CD8-positive, alpha-beta T cell (primary cell): ENCODE measurements at places on chromosomes 13 and 19.

DNA sequence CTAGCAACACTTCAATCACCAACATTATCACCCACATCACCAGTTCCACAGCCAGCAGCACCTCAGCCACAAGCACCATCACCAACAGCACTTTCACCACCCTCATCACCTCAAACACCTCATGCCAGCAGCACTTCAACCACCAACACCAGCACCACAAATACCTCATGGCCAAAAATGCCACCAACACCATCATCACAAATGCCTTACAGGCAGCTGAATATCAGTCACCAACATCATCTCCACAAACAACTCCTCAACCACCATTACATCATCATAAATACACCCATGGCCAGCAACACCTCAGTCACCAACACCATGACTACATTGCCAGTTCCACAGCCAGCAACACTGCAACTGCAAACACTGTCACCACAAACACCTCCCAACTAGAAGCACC is 10.4 kb downstream of the FCER2 start:
- DNase-seq, result no peak

DNA sequence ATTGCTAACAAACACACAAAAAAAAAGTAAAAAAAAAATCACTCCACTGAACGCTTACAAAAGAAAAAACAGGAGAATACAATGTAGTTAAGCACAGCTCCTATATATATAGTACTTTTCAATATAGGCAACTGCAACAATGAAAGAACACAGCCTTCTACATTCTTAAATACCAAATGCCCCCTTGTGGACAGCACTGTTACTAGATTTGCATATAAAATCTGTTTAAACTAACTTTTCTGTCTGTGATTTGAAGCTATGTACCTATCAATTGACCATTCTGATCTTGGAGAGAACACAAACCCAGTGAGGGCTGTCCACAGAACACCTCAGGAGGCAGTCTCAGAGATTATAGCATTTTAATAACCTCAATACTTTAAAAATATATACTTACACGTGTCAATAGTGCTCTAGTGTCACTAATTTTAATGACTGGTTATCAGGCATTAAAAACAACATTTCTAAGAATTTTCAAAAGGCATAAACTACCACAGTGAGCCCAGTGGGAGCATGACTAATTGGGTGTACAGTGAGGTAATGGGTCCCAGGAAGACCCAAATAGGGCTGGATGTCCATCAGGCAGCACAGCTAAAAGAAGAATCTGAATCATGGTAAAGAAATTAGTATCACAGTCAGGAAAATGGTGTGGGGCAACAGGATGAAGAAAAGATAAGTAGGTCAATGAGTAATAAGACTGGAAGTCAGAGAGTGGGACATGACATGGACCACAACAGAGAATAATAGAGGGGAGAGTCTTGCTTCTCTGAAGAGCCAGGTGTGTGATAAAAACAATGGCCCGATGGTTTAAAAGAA is 22.2 kb downstream of the CCDC169 start:
- peak; percentile 22 for DNase-seq

- DNase-seq, result no peak
Observed at GRCh38 chr13:51557875-51558612, 26.2 kb upstream of the WDFY2 start.

DNA sequence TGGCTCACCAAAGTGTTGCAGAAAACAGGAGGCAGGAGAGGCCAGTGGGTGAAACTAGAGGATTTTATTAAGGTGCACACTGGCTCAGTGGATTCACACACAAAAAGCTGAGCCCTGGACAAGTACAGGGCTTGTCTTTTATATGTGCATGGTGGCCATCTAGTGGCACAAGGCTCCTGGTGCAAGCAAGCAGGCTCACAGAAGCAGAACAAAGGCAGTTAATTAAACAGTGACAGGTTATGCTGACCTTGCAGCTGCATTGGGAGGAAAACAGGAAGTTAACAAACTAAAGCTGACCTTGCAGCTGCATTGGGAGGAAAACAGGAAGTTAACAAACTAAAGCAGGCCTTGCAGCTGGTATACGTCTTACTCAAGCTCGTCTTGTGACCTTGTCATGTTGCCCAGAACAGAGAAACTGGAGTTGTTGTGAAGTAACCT is 65.3 kb upstream of the ZNF681 start:
- no peak for DNase-seq

GRCh38 chr19:3094601-3095440 is 659 bp downstream of the GNA11 start:
- no peak for DNase-seq

DNA sequence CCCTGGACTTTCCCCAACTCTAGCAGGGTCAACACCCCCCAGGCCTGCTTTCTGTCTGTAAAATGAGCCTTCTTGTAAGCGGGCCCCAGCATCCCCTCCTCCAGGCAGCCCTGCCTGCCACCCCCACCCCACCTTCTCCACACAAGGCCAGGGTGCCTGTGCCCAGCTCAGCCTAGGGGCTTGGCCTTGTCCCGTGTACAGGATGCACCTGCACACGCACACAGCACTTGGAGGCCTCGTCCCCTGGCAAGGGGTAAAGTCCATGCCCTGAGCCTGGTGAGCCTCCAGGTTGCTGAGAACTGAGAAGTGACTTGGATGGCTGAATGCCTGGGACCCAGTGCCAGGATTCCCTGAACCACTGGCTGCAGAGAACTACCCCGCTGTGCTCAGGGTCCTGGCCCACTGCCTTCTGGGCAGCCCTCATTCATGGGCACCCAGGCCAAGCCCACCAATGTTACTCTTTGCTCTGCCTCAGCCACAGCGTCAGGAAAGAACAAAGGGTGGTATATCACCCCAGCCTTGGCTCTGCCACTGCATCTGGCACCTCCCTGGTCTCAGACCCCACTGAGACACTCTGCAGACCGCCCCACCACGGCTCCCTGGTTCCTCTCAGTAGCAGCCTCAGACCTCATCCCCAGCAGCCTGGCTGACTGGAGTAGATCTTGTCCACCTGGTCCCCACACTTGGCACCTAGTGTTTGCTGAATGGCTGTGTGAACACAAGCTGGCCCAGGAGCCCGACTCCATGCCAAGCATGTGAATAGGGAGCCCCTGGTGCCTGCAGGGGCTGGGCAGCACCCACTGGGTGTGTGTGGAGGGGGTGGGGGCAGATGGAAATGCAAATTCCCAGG is 1.8 kb upstream of the TM6SF2 start:
- DNase-seq, result no peak

GRCh38 chr13:61664801-61665705 is 249.4 kb upstream of the PCDH20 start:
- no peak for DNase-seq

GRCh38 chr13:108834193-108834592 is 204.8 kb downstream of the MYO16 start:
- DNase-seq, result no peak

DNA sequence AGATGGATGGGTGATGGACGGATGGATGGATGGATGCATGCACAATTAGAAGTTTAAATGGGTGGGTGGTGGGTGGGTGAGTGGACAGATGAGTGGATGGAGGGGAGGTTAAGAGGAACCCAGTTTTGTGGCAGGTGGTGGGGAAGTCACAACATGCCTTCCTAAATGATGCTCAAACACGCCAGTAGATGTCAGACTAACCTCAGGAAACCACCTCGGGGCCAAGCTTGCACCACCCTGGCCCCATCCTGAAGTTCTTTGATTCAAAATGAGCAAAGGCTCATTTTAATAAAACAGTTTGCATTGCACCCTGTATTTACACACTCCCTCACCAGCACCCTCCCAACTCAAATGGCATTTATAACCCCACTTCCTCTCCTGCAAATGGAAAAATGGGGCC is 91.4 kb upstream of the CACNA1A start:
- DNase-seq, result peak; percentile 9

DNA sequence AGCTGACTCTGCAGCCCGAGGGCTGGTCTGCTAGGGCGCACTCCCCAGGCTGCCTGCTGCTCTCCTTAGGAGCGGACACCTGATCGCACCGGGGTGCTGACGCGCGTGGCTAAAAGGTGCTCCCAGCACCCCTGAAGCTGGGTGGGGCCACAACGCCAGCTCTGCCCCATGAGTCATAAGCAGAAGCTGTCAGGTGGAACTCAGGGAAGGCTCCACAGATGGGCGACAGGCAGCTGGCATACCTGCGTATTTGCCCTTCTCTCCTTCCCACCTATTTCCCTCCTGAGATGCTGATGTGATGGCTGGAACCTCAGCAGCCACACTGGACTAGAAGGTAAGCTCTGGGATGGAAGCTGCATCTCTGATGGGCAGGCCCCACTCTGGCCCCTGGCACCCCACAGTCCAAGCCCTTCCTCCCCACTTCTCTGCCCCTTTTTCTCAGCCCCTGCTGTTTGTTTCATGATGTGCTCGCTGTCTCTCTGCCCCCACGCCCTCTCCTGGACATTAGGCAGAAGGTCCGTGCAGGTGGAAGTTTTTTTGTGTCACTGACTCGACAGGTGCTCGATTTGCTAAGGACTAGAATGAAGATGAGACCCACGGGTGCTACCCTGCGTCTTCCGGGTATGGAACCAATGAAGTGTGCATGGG is 30.3 kb upstream of the CACTIN start:
- no peak for DNase-seq

GRCh38 chr19:7636317-7636690 is 606 bp upstream of the STXBP2 start:
- DNase-seq, result no peak

GRCh38 chr19:46573679-46574498 is 27.2 kb upstream of the CALM3 start:
- no peak for DNase-seq

GRCh38 chr13:77514336-77514726 is 21.2 kb upstream of the SCEL start:
- no peak for DNase-seq

- no peak for DNase-seq
Observed at GRCh38 chr13:99281811-99282263, 23.7 kb upstream of the GPR18 start.
